ENCODE measurements at places on chromosomes 16 and 17.
A peak's percentile ranks its signal among the peaks of the same experiment; 100 is the strongest.

DNA sequence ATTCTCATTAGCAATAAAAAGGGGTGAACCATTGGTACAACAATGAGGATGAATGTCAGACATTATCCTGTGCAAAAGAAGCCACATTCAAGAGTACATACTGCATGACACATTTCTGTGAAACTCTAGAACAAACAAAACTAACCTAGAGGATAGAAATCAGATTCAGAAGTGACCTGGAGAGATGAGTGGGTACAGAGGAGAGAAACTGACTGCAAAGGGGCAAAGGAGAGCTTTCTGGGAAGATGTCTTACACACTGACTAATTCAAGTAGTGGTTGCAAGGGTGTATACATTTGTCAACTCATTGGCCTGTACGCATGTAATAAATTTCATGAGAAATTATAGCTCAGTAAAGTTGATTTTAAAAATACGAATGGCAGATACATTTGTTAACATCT lies 115.6 kb downstream of the GAS7 start:
- no peak for DNase-seq

GRCh38 chr17:43846221-43846712 lies 709 bp upstream of the CD300LG start:
- DNase-seq: peak; percentile 66

- no peak for DNase-seq
These were observed 356.3 kb upstream of the TNRC6C start for GRCh38 chr17:77602062-77602746.

DNA sequence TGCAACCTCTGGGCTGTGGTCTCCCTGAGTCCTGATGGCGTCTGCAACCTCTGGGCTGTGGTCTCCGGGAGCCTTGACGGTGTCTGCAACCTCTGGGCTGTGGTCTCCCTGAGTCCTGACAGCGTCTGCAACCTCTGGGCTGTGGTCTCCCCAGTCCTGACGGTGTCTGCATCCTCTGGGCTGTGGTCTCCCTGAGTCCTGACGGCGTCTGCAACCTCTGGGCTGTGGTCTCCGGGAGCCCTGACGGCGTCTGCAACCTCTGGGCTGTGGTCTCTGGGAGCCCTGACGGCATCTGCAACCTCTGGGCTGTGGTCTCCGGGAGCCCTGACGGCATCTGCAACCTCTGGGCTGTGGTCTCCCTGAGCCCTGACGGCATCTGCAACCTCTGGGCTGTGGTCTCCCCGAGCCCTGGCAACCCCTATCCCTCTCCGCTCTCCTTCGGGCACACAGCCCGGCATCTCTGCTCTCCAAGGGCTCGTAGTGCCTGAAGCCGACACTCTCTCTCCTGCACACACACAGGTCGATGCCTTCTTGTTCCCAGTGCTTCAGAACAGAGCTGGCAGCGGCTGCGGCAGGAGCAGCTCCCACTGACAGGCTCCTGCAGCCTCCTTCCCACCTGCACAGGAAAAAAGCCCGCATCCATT lies 45.6 kb downstream of the METRNL start:
- DNase-seq: no peak

DNA sequence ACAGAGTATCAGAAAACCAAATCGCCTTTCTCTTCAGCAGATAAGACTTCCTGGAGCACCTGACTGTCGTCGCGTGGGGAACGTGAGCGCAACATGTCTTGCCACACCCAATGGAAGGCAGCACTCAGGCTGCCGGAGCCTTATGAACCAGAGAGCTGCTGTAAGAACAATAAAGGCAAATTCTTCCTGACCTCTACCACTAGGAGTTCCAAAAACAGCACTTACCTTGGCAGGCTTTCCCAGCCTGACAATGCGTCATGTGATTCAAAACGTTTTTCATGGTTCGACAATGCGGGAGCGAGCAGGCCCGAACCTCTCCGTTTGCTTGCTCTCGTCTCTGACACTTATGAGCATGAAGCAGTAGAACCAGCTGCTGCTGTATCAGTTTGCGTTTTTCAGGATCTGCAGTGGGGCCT lies 75.8 kb upstream of the TRAP1 start:
- DNase-seq: no peak

- no peak for DNase-seq
These were observed 1.7 kb downstream of the RPRML start for GRCh38 chr17:46977348-46977747.

- peak; percentile 77 for DNase-seq
These were observed 735 bp downstream of the ZNF652 start for GRCh38 chr17:49361129-49361901.

GRCh38 chr16:3119286-3119685 lies 6.9 kb downstream of the ZNF205 start:
- no peak for DNase-seq

GRCh38 chr16:89623511-89624261 lies 10.2 kb downstream of the DPEP1 start:
- DNase-seq: no peak

GRCh38 chr17:19407601-19408345 lies 3.3 kb upstream of the RNF112 start:
- DNase-seq: no peak

DNA sequence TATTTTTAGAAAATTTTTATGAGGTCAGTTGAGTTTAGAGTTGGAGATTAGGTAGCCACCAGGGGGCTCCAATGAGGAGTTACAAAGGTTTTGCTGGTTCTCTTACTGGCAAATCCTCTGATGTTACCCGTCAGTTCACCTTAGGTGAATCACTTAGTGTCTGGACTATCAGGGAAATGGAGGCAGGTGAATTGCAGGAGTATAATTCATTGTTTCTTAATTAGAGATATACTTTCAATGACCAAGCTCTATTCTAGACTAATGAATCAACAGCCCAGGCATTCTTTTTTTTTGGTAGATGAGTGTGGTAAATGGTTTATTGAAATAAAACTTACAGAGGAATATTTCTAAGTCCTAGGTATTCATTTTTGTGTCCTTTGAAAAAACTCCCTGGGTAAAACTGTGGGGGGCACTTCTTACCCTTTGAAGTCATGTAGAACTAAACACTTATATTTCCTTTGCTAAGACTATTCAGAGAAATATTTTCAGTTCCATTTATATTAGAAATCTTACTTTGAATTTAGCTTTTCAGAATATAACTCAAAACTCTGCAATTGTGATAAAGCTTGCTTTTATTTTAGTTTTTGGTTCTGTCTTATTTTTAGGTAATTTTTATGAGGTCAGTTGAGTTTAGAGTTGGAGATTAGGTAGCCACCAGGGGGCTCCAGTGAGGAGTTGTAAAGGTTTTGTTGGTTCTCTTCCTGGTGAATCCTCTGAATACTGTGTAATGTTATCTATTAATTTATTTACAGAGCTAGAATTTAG lies 17.7 kb downstream of the PSMD11 start:
- peak; percentile 37 for DNase-seq

DNA sequence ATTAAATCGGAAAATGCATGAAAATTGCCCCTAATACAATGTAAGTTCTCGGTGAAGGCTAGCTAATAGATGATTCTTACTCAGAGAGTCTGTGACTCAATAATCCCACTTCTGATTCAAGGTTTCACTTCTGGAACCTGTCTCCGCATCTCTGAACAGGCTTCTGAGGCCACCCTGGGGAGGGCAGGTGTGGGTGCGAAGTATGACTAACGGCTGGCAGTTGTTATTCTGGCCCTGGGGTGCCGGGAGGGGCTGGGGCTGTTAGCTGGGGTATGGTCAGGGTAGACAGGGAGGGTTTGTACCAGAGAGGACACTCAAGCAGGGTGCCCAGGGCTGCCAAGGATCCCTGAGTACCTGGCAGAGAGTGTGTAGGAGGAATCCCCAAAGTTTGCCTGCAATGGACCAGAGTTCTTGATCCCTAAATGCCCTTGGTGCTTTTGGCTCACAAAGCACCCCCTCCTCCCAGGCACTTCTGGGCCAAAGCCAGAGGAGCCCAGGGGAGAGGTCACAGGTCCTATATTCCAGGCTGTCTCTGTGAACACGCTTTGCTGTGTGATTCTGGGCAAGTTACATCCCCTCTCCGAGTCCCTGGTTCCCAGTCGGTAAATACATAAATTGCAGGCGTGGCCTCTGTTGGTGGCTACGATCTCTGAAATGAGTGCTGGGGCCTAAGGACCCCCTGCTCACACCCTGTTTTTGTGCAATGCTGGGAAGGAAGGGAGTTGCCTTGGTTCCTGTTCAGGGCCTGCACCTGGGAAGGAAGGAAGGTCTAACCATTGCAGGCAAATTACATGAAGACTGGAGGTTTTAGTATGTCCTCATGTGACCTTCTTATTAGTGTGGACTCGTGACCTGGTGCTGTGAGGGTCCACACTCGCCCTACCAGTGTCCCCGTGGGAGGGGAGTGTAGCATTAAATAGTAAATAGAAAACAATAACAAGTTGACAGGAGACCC lies 49.9 kb upstream of the CPNE2 start:
- DNase-seq: peak; percentile 55

DNA sequence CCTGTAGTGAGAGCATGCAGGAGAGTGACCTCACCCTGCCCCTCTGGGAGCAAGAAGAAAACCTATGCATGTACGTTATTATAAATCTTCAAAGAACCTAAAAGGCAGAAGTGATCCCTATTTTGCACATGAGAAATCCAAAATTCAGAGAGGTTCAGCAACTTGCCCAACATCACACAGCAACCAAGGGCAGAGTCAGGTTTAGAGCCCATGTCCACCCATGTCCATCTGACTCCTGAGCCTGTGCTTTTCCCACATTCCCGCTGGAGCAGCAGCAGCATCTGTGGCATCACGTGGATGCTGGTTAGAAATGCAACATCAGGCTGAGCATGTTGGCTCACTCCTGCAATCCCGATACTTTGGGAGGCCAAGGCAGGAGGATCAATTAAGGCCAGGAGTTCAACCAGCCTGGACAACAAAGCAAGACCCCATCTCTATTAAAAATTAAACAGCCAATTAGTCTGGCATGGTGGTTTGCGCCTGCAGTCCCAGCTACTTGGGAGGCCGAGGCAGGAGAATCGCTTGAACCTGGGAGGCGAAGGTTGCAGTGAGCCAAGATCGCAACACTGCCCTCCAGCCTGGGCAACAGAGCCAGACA lies 26.3 kb downstream of the METTL22 start:
- DNase-seq: no peak

- no peak for DNase-seq
These were observed 210.8 kb downstream of the GSG1L start for GRCh38 chr16:27852681-27853080.

- no peak for DNase-seq
These were observed 15.3 kb upstream of the SEC14L1 start for GRCh38 chr17:77125432-77125901.

- no peak for DNase-seq
These were observed 231.0 kb downstream of the CBLN1 start for GRCh38 chr16:49050607-49051006.

GRCh38 chr17:32941419-32942032 lies 13.6 kb downstream of the TMEM98 start:
- DNase-seq: no peak

GRCh38 chr17:65531256-65532100 lies 30.0 kb downstream of the AXIN2 start:
- DNase-seq: no peak

- DNase-seq: no peak
These were observed 6.7 kb downstream of the SMIM5 start for GRCh38 chr17:75639771-75640555.

GRCh38 chr17:81301195-81302144 lies 6.4 kb upstream of the SLC38A10 start:
- DNase-seq: no peak

DNA sequence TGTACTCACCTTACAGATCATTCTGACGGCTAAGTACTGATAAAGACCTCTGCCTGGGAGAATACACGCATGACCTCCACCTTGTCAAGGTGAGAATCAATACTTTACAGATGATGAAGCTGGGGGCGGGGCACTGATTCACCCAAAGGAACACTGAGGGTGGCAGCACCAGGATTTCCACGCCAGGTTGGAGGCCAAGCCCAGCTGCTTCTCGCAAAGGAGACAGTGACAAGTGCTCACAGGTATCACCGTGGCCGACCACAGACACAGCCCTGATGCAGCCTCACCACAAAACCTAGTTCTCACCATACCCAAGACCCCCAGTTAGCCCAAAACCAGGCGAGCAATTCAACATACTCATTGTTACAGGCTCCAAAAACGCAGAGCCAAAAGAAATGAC lies 434.2 kb downstream of the SOX9 start:
- no peak for DNase-seq

DNA sequence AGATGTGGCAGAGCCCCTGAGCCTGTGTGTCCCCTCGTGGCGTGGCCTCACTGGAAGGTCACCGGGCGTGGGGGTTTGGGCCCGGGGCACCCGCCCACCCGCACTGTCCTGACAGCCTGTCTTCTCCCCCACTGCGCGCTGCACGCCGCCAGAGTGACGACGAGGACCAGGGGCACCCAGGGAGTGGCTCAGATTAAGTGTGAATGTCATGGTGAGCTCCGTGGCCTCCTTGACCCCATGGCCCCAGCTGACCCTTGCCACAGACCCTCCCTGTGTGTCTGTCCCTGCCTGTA lies 15.1 kb downstream of the PRSS27 start:
- no peak for DNase-seq

- no peak for DNase-seq
These were observed 10.7 kb upstream of the CBX4 start for GRCh38 chr17:79849953-79850352.

DNA sequence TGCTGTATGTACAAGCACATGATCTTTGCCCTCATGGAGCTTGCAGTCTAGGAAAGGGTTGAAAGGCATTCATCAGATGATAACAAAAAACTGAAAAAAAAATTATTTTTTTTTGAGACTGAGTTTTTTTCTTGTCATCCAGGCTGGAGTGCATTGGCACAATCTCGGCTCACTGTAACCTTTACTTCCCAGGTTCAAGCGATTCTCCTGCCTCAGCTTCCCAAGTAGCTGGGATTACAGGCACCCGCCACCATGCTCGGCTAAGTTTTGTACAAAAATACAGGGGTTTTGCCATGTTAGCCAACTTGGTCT lies 38.7 kb upstream of the BCAS3 start:
- DNase-seq: no peak

GRCh38 chr17:56796536-56796935 lies 37.2 kb downstream of the C17orf67 start:
- no peak for DNase-seq

DNA sequence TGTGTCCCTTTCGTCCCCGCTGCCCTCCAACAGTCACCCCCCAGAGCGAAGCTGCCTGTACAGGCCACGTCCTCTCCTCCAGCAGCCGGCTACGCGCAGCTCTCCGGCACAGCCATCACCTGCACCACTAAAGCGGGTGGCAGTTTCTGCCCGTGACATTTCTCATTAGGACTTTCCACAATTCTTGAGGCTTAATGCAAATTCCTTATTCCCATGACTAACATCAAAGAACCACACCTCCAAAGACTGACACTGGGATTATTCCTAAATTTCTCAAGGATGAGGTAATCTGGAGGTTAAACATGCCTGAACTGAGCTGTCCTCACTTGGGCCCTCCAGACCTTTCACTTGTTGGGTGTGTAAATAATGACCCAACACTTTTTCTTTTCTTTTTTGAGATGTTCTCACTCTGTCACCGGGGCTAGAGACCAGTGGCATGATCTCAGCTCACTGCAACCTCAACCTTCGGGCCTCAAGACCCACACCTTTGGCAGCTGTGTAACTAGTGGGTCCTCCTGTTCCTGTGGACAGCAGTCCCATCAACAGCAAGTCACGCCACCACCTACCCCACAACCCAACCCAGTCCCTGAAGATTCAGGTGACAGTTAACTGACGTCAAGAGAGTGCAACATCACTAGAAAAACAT lies 11.7 kb downstream of the ANKRD11 start:
- DNase-seq: no peak
